ENCODE measurements at places on chromosomes 7 and 10. TPM values are rescaled to one million over a fixed set of nuclear protein-coding genes. Genes with fewer than 3 reads are reported as not detected.

The SFTPA2 gene
- not detected for total RNA-seq

The NRAP gene
- not detected for total RNA-seq

The LIPK gene
- total RNA-seq = not detected

The HOXA6 gene
- total RNA-seq = not detected

The NOM1 gene
- 30.4 TPM for total RNA-seq

The COL13A1 gene
- 3.1 TPM for total RNA-seq

The CALML3 gene
- total RNA-seq = not detected

The PARD3 gene
- 47.2 TPM for total RNA-seq

DNA sequence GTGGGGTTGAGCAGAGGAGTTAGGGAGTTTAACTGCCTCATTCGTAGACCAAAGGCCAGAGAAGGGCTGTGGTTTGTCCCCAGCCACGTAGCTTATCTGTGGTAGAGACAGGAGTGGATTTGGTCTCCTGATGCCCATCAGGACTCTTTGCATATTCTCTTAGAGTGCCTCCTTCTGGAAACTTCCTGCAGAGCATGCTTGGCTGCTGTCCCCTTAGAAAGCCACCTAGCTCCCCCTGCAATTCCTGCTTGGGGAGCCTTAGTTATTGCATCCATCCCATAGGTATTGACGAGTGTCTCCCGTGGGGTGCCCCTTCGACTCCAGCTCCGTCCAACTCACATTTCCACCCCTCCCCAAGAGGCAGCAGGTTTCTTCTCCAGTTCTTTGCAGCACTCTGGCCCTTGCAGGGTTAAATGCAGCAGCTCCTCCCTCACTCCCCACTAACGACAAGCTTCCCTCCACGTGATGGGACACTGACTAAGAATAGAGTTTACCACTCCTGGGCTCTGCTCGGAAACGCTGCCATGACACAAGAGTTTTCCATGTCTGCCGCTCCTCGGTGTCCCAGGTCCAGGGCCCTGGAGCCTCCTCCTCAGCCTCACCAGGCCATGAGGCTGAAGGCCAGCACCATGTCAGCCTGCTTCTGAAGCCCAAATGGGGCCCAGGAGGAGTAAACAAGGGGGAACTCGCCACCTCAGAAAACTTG is 147.8 kb upstream of the UNC5B start:
- H3K4me3 ChIP-seq = no peak overlapping the region
- H3K4me1 ChIP-seq = peaks cover 2% of the 10 kb centered on the region
- H3K27ac ChIP-seq = no peak overlapping the region
- DNase-seq = no peak

- H3K27me3 ChIP-seq = no peaks in the 10 kb centered on the region
- no peak for DNase-seq
- no peaks in the 10 kb centered on the region for H3K4me1 ChIP-seq
Observed at GRCh38 chr10:96858706-96859050, 26.6 kb downstream of the LCOR start.

- H3K27ac ChIP-seq = no peak overlapping the region
- no peak overlapping the region for H3K4me3 ChIP-seq
- H3K36me3 ChIP-seq = no peaks in the 10 kb centered on the region
- no peaks in the 10 kb centered on the region for H3K27me3 ChIP-seq
- no peak for DNase-seq
Observed at GRCh38 chr10:78619115-78619851, 449.5 kb upstream of the ZMIZ1 start.

DNA sequence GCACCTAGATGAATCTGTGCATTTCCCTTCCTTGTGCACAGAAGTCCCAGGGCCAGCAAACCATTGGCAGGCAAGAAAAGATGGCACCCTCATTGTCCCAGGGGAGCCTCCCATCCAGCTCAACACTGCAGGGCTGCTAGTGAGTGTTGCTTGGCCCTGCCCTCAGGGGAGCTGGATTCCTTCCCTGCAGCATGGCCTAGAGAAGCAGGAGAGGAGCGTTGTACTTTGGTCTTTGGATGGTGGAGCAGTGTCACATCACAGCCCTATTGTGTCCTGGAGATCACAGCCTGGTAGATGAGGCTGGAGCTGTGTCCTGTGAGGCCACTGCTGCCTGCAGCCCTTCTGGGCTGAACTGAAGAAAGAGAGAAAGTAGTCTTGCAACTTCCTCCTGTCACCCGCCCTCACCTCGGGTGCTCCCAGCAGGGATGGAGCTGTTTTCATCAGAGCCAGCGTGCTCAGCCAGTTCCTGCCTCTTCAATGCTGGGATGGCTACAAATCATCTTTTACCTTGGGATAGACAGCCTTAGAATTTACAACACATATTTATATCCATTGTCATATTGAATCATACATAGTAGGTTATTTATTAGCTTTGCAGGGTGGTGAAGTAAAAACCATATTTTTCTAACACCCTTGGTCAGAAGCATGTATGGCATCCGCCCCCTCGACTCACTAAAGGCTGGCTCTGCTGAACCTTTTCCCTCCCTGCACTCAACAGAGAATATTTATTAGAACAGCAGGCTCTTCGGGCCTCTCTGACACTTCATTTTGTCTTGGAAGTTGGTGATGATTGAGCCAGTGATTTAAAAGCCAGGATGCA is 43.1 kb upstream of the FAM180A start:
- no peaks in the 10 kb centered on the region for H3K4me1 ChIP-seq
- H3K36me3 ChIP-seq = 0 out of 2 replicates have a peak, but pooled peaks cover 6% of the 10 kb centered on the region
- no peaks in the 10 kb centered on the region for H3K27me3 ChIP-seq
- H3K4me3 ChIP-seq = no peak overlapping the region
- no peak overlapping the region for H3K27ac ChIP-seq

GRCh38 chr7:18530224-18531179 is 35.0 kb downstream of the HDAC9 start:
- no peak overlapping the region for H3K4me3 ChIP-seq
- no peaks in the 10 kb centered on the region for H3K36me3 ChIP-seq
- peaks cover 2% of the 10 kb centered on the region for H3K4me1 ChIP-seq
- no peak for DNase-seq
- no peak overlapping the region for H3K27ac ChIP-seq
- no peaks in the 10 kb centered on the region for H3K27me3 ChIP-seq

DNA sequence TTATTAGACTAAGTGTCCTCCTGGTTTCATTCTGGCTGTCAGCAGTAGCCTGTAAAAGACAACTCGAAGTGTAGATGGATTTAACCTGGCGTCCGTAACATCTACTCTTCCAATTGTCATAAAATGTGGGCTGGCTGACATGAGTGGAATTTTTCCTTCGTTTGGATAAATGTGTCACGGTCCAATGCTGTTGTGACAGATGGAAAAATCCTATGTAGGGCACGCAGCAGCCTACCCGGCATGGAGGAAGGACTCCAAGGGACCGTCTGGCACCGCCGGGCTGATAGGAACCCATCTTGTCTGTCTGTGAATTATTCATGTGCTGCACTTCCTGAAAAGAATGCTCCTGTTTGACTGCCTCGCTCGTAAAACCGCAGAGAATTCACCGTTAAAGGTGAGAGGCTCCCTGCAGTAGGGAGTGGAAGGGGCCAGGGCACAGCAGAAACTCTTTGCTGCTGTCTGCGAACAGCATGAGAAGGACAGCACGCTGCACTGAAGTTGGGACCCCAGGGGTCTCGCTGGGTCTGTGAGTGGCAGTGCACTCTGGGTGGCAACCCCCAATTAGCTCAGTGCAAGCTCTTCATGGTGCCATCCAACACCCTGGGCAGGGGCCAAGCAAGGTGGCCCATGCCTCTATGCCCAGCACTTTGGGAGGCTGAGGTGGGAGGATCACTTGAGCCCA is 1.6 kb upstream of the ORAI2 start:
- H3K4me1 ChIP-seq = no peaks in the 10 kb centered on the region
- no peaks in the 10 kb centered on the region for H3K27me3 ChIP-seq

- H3K36me3 ChIP-seq = no peaks in the 10 kb centered on the region
- no peaks in the 10 kb centered on the region for H3K27me3 ChIP-seq
- DNase-seq = peak; percentile 40
- H3K4me1 ChIP-seq = no peaks in the 10 kb centered on the region
- no peak overlapping the region for H3K4me3 ChIP-seq
Observed at GRCh38 chr7:405489-406211, 114.0 kb downstream of the PDGFA start.

DNA sequence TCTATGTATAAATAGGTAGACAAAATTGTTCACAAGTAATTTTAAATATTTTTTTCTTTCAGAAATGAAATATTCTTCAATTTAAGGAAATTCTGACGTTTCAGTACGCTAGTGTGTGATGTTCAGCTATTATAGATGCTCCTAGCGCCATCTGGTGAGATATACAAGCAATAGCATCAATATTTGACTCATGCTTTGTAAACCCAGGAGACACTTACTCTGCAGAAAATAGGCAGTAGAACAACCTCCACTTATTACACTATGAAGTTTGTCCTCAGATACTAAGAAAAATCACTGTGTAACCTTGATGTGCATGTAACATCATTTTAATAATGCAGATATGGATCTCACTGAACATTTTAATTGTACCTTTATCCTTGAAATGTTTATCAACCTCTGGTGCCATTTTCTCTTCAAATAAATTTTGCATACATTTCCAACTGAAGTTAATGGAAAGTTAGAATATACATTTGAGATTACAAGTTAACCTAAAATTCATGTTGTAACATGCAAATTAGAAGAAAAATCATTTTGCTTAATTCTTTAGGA is 151.5 kb upstream of the FAM3C start:
- no peak overlapping the region for H3K27ac ChIP-seq
- no peaks in the 10 kb centered on the region for H3K27me3 ChIP-seq
- H3K4me1 ChIP-seq = no peaks in the 10 kb centered on the region
- no peak for DNase-seq

GRCh38 chr10:94108200-94108599 is 114.5 kb downstream of the PLCE1 start:
- H3K4me3 ChIP-seq = no peak overlapping the region
- no peak overlapping the region for H3K27ac ChIP-seq
- no peak for DNase-seq
- no peaks in the 10 kb centered on the region for H3K36me3 ChIP-seq
- no peaks in the 10 kb centered on the region for H3K27me3 ChIP-seq

DNA sequence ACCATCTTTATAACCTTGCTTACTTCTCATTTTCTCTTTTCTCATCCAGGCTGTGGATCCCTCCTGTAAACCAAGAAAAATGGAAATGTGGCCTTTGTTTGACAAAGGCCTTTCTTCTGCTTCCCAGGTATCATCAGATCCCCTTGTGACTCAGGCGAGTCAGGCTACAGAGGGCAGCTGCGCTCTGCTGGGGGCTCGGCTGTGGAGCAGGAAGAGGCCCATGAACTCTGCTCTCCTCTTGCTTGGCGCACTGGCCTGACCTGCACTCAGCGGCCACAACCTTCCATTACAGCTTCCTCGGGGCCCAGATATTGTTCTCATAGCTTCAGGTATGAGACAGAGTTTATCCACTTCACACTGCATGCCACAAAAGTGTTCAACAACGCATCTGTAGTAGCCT is 457.6 kb upstream of the COBL start:
- no peaks in the 10 kb centered on the region for H3K27me3 ChIP-seq
- H3K36me3 ChIP-seq = no peaks in the 10 kb centered on the region
- H3K4me1 ChIP-seq = peaks cover 6% of the 10 kb centered on the region
- DNase-seq = peak; percentile 73
- H3K27ac ChIP-seq = no peak overlapping the region
- no peak overlapping the region for H3K4me3 ChIP-seq

GRCh38 chr10:43093423-43094076 is 16.7 kb downstream of the RET start:
- no peaks in the 10 kb centered on the region for H3K4me1 ChIP-seq
- H3K4me3 ChIP-seq = no peak overlapping the region
- DNase-seq = peak; percentile 56
- H3K27ac ChIP-seq = no peak overlapping the region
- no peaks in the 10 kb centered on the region for H3K27me3 ChIP-seq
- no peaks in the 10 kb centered on the region for H3K36me3 ChIP-seq

- no peaks in the 10 kb centered on the region for H3K4me1 ChIP-seq
- H3K4me3 ChIP-seq = no peak overlapping the region
- peaks cover 17% of the 10 kb centered on the region for H3K36me3 ChIP-seq
- H3K27me3 ChIP-seq = no peaks in the 10 kb centered on the region
- no peak for DNase-seq
Observed at GRCh38 chr10:110989016-110989415, 69.6 kb downstream of the SHOC2 start.

- H3K4me1 ChIP-seq = no peaks in the 10 kb centered on the region
- no peaks in the 10 kb centered on the region for H3K36me3 ChIP-seq
- H3K4me3 ChIP-seq = no peak overlapping the region
- H3K27ac ChIP-seq = no peak overlapping the region
- no peak for DNase-seq
Observed at GRCh38 chr7:125061776-125062397, 132.3 kb upstream of the POT1 start.

GRCh38 chr7:87316846-87317552 is 28.5 kb upstream of the CROT start:
- H3K27me3 ChIP-seq = no peaks in the 10 kb centered on the region
- DNase-seq = no peak
- H3K4me1 ChIP-seq = no peaks in the 10 kb centered on the region
- peaks cover 4% of the 10 kb centered on the region for H3K36me3 ChIP-seq

DNA sequence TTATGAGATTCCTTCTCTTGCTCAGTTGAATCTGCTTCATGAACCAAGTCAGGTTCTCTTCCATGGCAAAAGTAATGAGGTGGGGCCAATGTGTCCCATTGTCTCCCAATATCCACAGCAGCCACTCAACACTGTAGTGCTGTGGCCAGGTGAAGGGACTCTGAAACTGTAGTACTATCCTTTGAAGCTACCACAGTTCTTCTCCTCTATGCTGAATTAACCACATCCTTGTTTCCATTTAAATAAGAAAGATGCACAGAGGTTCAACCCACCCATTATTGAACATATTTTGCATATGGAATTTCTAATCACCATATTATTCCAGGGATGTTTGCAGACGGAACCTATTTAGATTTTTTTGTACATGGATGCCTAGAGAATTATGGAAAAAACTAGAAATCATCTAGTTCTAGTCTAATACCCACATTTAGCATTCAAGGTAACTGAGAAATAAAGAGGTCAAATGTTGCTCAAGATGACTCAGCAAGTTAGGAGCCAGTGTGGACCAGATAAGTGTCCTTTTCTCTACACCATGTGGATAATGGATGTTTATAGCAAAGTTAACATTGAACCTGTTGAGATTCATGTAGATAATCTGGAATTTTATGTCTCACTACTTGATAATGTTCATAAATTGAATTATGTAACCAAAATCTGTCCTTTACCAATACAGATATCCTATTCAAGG is 64.5 kb downstream of the LRRTM3 start:
- no peaks in the 10 kb centered on the region for H3K27me3 ChIP-seq
- no peak for DNase-seq
- H3K36me3 ChIP-seq = no peaks in the 10 kb centered on the region
